ENCODE measurements at places on chromosomes 7 and 10.
A peak's percentile ranks its signal among the peaks of the same experiment; 100 is the strongest.

DNA sequence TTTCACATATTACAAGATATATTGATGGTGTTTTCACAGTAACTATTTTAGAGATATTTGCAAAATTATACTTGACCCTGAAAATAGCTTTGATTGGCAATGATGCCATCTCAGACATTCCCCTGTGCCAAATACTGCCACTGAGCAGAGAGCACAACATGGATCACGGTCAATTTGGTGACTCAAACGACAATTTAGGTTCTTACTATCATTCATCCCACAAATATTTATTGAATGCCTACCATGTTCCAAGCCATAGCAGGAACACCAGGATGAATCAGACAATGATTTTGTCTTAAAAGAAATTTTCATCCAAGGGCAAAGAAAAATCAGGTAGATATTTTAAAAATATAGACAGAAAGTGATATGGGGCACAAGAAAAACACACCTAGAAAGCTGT is 153.2 kb upstream of the ADO start:
- no peak for DNase-seq

- no peak for DNase-seq
Observed at GRCh38 chr10:117373823-117374505, 1.3 kb downstream of the PDZD8 start.

DNA sequence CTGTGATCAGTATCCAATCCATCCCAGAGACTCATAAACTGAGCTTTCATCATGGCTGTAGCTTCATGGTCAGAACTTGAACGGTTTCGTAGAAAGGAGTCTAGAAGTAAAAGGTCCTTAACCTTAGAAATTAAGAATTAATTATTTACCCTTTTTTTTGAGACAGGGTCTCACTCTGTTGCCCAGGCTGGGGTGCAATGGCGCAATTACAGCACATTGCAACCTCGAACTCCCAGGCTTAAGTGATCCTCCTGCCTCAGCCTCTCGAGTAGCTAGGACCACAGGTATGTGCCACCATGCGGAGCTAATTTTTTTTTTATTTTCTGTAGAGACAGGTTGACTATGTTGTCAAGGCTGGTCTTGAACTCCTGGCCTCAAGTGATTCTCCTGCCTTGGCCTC is 41.7 kb downstream of the ATAD1 start:
- DNase-seq: no peak

DNA sequence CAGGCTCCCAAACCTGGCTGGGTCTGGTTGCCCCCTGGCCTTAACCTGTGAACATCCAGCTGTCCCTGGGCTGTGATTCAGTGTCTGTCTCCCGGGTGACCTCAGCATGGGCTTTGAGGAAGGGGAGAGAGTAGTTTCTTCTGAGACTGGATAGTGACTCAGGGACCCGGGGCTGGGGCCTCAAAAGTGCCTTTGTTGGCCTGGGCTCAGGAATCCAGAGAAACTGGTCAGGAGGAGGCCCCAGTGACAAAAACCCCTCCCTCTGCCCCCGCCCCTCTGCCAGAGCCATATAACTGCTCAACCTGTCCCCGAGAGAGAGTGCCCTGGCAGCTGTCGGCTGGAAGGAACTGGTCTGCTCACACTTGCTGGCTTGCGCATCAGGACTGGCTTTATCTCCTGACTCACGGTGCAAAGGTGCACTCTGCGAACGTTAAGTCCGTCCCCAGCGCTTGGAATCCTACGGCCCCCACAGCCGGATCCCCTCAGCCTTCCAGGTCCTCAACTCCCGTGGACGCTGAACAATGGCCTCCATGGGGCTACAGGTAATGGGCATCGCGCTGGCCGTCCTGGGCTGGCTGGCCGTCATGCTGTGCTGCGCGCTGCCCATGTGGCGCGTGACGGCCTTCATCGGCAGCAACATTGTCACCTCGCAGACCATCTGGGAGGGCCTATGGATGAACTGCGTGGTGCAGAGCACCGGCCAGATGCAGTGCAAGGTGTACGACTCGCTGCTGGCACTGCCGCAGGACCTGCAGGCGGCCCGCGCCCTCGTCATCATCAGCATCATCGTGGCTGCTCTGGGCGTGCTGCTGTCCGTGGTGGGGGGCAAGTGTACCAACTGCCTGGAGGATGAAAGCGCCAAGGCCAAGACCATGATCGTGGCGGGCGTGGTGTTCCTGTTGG is at the start of gene CLDN4:
Gene CLDN4 (plus strand): TSS at position 316 of the 903 bp plus-strand sequence. CDS start 206 bp downstream, at position 522.
- no peak for DNase-seq

- DNase-seq: no peak
Observed at GRCh38 chr7:29565224-29565630, 1.6 kb downstream of the PRR15 start.

GRCh38 chr7:47291461-47292081 is 290.3 kb downstream of the TNS3 start:
- DNase-seq: no peak

- peak; percentile 52 for DNase-seq
Observed at GRCh38 chr7:24821045-24821753, 63.9 kb upstream of the GSDME start.

- no peak for DNase-seq
Observed at GRCh38 chr10:133396035-133396624, 2.2 kb downstream of the MTG1 start.

GRCh38 chr7:137717045-137717444 is 129.7 kb downstream of the DGKI start:
- no peak for DNase-seq

- DNase-seq: no peak
Observed at GRCh38 chr10:116071453-116072148, 201.4 kb downstream of the GFRA1 start.

DNA sequence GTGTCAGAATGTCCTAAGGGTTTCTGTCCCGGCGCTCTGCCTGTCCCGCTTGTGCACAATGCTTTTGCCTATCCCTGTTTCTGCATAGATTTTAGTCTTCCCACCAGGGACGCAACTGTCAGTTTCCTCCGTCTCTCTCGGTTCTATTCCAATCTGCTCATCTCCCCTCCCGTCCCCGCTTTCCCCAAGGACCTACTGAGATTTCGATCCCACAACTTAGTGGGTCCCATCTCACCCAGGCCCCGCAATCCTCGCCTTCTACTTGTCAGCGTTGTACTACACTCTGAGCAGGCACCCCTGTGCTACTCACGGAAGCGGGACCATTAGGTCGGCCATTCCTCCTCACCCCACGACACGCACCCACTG is 519 bp upstream of the ZNF655 start:
- no peak for DNase-seq

GRCh38 chr10:63713191-63714144 is 192.3 kb downstream of the REEP3 start:
- no peak for DNase-seq

DNA sequence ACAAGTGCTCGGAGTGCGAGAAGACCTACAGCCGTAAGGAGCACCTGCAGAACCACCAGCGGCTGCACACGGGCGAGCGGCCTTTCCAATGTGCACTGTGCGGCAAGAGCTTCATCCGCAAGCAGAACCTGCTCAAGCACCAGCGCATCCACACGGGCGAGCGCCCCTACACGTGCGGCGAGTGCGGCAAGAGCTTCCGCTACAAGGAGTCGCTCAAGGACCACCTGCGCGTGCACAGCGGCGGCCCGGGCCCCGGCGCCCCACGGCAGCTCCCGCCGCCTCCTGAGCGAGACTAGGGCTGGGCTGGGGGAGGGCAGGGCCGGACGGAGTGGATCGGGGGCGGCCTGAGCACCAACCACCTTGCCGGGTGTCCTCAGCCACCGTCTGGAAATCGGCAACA is 15.1 kb upstream of the ZNF212 start:
- DNase-seq: no peak

GRCh38 chr7:156461881-156462665 is 178.5 kb upstream of the RNF32 start:
- DNase-seq: no peak

GRCh38 chr7:155509359-155509724 is 37.0 kb downstream of the CNPY1 start:
- DNase-seq: no peak

DNA sequence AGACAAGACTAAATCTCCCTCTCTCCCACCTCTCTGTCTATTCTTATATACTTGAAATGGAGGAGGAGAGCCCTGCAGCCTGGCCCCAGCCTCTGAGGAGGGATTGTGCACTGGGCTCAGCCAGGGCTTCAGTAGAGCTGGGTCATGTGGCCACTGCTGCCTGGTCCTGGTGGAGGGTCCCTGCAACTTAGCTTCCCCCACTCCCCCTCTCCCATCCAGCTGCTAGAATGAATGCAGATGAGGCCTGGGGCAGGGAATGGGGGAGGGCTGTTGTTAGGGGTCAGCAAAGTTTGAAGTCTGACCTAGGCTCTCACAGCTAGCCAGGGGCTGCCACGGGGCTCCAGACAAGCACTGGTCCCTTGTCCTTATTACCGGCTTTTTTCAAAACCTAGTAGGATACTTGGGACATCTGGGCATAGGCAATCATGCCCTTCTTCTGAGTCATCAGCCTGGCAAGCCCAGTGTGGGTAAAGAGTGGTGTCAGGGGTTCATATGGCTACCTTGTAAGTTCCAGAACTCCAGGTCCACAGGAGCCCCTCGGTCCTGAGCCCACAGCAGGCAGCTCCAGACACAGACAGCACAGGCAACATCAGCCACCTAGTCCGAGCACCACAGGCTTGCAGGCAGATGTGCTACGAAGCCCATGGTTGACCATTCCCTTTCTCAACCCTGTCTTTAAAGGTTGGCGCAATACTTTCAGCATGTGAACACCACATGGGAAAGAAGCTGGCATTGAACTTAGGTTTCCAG is 12.8 kb upstream of the CXCL12 start:
- no peak for DNase-seq

- no peak for DNase-seq
Observed at GRCh38 chr10:12896251-12896650, 105.3 kb downstream of the CCDC3 start.

GRCh38 chr10:82759050-82759449 is 884.1 kb downstream of the NRG3 start:
- no peak for DNase-seq

GRCh38 chr10:116316503-116316902 is 7.7 kb upstream of the CCDC172 start:
- no peak for DNase-seq

- DNase-seq: no peak
Observed at GRCh38 chr10:42997849-42998165, 79.1 kb upstream of the RET start.

DNA sequence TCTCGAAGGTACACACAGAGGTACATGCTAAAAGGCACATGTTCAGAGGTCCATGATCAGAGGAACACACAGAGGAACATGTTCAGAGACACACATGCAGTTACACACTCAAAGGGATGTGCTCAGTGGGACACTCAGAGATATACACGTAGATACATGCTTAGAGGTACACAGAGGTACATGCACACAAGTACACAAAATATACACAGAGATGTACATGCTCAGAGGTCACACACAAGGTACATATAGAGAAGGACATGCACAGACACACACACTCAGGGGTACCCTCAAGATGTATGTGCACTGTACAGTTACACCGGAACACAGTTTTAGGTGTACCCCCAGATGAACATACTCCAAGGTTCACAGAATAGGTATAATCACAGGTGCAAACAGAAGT is 18.8 kb downstream of the NPC1L1 start:
- no peak for DNase-seq

DNA sequence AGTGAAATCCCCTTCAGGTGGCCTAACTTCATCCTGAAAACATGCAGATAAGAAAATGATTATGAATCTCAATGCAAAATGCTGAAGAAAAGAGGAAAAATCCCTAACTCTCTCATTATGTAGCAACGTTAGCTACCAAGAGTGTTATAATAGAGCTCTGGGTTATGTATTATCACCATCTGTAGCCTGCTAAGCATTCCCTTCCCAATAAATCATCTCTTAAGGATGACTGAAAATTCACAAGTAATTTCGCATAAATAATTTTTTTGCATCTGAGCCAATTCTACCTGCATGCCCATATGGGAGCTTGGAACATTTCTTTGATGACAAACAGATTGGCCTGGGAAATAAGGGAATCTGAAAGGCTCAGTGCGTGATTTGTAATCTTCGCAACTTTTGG is 216.1 kb downstream of the HTR7 start:
- DNase-seq: no peak

- DNase-seq: no peak
Observed at GRCh38 chr10:61549861-61550260, 96.7 kb upstream of the TMEM26 start.

- DNase-seq: no peak
Observed at GRCh38 chr10:104345941-104346340, 7.7 kb upstream of the ITPRIP start.

- DNase-seq: no peak
Observed at GRCh38 chr7:44380189-44380830, 54.9 kb upstream of the CAMK2B start.

DNA sequence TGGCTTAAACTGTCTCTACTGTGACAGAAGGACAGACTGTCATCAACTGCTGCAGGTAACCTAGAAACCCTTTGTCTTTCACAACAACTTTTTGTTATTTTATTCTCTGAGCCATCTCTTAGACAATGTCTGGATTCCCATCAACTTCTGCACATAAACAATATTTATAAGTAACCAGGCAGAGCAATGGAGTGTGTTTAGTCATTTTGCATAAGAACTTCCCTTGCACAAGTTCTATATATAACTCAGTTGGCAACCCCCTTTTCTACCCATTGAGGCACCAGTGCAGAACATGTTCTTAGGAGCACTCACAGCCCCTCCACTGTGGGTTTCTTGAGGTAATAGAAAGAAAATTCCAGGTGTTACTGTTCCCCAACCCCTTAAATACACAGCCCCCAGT is 65.0 kb upstream of the IL6 start:
- no peak for DNase-seq

- no peak for DNase-seq
Observed at GRCh38 chr7:25288556-25289307, 60.4 kb upstream of the NPVF start.

DNA sequence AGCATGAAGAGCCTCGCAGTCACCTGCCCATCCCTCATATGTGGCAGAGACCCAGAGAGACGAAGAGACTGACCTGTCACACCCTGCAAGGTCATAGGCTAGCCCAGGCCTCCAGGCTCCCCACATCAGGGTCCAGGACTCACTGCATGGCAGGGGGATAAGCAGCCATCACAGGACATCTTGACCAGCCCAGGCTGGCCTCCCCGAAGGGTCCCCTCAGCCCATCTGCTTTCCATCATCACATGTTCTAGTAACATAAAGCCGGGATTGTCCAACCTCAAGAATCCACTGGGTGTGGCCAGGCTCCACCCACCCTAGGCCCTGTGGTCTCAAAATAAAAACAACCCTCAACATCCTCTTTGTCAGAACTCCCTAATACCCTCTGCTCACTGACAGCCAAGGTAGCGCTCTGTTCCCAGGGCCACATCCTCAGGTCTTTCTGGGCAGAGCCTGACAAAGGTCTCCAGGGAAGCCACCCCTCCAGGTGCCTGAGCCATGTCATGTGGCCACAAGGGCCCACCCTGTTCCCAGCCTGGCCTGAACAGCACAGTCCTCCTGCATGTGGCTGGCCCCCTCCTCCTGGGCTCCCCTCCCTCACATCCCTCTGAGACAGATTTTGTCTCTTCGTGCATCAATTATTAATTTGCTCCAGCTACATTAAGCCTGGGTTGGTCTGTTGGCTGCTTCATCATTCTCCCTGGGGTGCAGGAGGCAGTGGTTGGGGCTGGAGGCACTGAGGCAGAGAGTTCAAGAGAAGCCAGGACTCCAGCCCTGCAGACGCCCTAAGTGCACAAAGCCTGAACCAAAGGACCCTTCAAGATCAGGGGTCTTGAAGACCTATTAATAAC is 131.8 kb upstream of the UNC5B start:
- DNase-seq: no peak
